ENCODE measurements at places on chromosomes 7 and 10.

DNA sequence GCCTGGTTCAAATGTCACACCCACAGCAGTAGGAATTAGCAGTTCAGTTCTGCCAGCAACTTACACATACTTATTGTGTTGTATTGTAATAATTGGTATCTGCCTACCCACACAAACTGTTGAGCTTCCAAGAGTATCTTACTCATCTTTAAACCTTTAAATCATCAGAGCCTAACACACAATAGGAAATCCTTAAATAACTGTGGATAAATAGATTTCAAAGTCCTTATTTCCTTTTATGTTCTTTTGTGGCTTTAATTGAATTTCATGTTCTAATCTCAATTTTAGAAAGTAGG, 3.9 kb downstream of the CASD1 start:
- no peak for DNase-seq

GRCh38 chr7:68409851-68410250, 1188.4 kb upstream of the AUTS2 start:
- DNase-seq, result no peak

DNA sequence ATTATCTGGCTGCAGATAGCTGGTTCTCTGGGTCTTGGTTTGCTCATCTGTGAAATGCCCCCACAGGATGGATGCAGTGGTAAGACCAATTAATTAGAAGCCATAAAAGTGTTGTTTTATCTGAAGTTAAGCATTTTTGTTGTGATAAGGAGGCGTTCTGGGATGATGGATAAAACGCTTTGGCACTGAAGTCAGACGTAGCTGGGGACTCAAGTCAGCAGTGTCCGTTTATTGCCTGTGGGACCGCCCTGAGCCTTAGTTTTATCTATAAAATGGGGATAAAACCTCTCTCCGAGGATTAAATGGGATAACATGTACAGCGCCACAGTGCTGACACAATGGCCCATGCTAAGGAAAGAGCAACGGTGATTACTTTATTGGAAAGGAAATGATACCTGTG, 34.7 kb downstream of the TCF7L2 start:
- DNase-seq, result no peak

- DNase-seq, result no peak
These were observed 59.4 kb downstream of the SHH start for GRCh38 chr7:155752756-155753445.

DNA sequence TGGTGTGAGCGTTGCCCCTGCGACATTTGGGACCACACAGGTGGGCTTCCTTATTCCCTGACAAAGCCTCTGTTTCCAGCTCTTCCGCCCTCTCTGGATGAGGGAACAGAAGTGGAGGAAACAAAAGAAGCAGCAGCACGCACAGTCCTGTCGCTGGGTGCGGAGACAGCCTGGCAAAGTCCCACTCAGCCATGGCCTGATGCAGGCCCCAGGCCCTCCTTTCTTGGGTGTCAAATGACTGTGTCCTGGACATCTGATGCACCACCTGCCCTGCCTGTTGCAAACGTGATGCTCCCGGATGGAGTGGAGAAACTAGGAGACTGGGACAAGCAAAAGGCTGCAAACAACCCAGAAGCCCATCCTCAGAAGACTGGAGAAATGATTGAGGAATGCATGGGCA, 20.7 kb downstream of the ZMIZ2 start:
- no peak for DNase-seq

- no peak for DNase-seq
These were observed 104.9 kb upstream of the C7orf33 start for GRCh38 chr7:148485618-148486017.

GRCh38 chr7:99766484-99767099, 17.4 kb downstream of the CYP3A4 start:
- no peak for DNase-seq

DNA sequence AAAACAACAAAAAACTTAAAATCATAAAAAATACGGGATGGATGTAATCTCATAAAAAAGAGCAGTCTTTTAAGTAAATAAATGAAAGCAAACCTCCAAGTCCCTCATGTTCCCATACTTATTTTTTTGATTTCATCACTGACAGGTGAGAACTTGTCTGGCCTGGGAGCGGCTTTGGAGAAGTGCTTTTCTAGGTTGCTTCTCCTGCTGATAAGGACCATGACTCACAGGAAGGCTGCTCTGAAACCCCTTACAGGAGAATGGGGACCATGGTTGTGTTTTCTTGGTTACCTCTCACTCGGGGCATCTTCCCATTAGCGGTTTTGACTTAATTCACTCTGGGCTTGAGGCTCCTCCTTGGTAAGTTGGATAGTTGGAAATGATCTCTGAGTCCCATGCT, 237.4 kb downstream of the CAMK1D start:
- no peak for DNase-seq

- no peak for DNase-seq
These were observed 479.5 kb downstream of the SDK1 start for GRCh38 chr7:3780525-3780924.

- DNase-seq, result no peak
These were observed 51.3 kb downstream of the HIP1 start for GRCh38 chr7:75687246-75688088.

DNA sequence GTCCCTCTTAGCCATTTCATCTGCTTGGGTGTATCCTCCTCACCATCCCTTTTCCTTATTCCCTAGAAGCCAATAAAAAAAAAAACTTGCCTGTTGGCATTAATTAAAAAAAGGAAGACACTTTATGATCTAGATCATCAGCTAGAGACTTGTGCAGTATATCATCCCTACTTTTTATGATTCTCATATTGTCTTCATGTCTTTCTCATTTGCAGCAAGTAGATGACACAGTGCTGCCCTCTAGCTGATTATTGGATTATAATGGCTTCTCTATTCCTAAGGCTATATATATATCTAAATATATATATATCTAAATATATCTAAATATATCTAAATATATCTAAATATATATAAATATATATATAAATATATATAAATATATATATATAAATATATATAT, 272.4 kb upstream of the LRGUK start:
- DNase-seq, result no peak

- no peak for DNase-seq
These were observed 155.8 kb upstream of the AOAH start for GRCh38 chr7:36880108-36880507.

GRCh38 chr10:35228058-35228457, 101.4 kb downstream of the CREM start:
- DNase-seq, result no peak

GRCh38 chr10:95518455-95519452, 42.4 kb downstream of the SORBS1 start:
- DNase-seq, result no peak

DNA sequence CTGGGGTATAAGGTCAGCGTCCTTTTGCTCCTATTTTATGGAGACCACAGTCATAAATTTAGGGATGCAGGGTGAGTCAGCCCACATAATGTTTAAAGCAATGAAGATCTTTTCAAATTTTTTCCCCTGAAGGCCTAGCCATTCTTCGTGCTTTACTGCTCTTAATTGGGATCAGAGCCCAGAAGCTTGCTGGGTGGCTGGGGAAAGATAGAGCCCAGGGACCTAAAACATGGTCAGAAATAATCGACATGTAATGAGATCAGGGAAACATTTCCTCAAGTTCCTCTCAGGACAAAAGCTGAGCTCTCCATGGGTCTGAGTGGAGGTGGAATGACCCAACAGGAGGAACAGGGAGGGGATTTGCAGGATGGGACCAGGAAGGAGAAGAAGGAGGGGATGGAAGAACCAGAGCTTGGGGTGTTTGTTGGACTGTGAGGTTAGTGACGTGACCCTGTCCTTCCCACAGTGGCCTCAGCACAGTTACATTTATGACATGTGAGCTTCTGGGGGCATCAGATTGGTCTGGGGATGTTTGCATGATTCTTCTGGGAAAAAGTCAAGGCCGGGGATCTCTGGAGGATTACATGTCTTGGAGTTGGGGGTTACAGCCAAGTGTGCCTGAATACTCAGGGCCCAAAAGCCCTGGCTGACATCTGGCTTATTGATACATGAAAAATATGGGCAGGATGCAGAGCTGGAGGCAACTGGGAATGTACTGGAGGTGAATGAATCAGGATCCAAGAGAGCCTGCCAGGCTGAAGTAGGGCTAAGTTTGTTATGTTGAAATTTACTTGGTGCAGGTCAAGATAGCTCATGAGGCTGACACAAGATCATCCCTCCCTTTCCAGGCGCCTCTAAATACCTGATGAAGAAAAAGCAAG, 477.9 kb downstream of the RPS24 start:
- no peak for DNase-seq

DNA sequence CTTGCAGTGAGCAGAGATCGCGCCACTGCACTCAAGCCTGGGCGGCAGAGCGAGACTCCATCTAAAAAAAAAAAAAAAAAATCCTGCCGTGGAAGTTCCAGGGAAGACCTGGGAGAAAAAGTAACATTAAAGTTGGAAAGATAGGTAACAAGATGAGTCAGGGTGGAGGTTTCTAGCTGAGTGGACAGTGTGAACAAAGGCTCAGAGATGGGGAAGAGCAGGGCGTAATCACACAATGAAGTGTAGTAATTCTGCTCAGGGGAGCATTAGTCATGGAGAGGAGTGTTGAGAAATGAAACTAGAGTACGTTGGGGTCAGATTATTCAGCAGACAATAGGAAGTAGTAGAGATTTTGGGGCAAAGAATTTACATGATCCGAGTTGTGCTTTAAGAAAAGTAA, 21.6 kb upstream of the WASL start:
- no peak for DNase-seq

DNA sequence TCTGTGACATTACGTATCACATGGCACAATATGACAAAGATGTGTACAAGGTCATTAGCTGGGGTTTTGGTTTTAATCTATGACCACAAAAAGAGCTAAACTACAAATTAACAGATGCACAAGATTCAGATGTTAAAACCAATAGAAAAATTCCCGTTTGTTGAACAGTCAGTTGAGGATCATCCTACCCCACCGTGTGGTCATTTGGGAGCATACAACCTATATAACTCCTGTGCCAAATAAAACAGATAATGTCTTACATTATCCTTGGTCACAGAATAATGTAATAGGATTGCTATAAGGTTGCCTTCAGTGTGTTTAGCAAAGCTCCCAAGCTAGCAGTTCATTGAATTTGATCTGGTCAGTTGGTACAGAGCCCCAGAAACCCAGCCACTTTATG, 28.2 kb downstream of the ASNS start:
- no peak for DNase-seq

- no peak for DNase-seq
These were observed 141.3 kb downstream of the GRK5 start for GRCh38 chr10:119348516-119349240.

DNA sequence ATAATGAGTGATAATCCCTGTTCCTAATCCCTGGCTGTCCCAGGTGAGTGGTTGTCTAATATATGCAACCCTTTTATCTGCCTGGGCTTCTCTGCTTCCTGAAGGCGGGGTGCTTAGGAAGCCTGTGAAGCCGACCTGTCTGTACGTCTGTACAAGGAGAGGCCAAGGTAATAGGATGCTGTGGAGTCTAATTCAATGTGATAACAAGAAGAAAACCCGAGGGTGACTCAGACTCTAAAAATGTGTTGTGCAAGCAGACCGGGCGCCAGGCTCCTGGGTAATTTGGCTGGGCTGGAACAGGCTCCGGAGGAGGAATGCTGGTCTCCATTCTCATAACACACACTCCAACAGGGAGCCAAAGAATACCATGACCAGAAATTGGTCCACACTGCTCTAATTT, 43.6 kb downstream of the THNSL1 start:
- DNase-seq, result no peak

GRCh38 chr10:130658687-130659290, 522.6 kb downstream of the GLRX3 start:
- no peak for DNase-seq

GRCh38 chr10:100403734-100404133, 56.7 kb downstream of the SCD start:
- no peak for DNase-seq

GRCh38 chr10:1057106-1057657, 997 bp downstream of the WDR37 start:
- DNase-seq, result no peak

DNA sequence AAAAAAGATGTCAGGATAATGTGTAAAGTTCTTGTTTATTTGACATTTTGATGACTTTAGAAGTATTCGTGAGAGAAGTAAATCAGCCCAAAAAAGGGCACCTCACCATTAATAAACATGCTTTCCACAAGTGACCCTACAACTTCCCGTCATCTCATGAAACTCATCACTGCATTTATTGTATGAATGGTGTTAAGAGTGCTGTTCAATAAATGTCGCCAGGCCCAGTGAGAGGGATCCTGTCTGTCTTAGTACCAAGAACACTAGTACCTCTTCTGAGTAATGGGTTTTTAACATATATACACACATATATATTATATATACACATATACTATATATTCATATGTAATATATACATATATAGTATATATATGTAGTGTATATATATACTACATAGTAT, 61.9 kb downstream of the TMEM26 start:
- no peak for DNase-seq
